ENCODE measurements at places on chromosomes 7 and 10.
A peak's percentile ranks its signal among the peaks of the same experiment; 100 is the strongest.

DNA sequence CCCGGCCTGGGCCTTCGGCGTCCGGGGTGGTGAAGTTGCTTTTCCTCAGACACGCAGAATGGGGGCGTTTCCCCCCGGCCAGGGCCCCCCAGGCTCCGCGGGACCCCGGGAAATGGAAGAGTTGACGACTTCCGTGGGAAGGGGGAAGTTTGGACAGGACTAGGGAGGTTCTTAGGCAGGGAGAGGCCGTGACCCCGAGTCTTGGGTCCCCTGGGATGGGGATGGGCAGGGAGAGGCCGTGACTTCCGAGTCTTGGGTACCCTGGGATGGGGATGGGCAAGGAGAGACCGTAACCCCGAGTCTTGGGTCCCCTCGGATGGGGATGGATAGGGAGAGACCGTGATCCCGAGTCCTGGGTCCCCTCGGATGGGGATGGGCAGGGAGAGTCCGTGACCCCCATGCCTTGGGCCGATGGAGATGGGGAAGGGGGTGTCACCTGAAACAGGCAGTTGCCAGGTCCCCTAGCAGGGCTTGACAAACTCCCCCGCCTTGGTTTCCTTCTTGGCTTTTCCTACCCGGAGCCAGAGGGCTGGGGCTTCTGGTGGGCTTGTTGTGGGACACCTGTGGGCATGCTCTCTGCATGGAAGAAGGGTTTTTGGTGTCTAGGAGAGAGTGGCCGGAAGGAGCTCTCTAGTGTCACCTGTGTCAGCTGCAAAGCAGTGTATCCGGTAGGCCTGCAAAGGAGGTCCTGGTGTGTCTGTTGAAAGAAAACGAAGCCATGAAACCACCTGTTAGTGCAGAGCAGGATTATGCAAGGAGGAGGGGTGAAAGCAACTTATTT is 1.1 kb downstream of the TRRAP start:
- peak; percentile 24 for DNase-seq

DNA sequence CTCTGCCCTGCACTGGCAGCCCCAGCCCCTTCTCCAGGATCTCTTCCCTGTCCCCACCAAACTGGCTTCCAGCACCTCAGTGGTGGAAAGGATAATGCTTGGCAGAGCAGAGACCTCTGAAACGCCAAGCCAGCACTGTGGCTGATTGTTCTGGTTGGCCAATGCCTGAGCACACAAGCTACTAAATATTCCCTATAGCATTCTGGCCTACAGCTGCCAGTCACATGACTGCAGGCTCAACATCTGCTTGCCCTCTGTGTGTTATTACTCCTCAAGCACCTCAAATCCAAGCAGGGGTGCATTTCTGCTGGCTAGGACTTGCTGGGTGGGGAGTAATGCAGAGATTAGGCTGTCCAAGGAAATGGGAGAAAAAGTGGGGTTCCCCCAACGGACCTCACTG is 6.1 kb downstream of the TBATA start:
- DNase-seq: no peak

DNA sequence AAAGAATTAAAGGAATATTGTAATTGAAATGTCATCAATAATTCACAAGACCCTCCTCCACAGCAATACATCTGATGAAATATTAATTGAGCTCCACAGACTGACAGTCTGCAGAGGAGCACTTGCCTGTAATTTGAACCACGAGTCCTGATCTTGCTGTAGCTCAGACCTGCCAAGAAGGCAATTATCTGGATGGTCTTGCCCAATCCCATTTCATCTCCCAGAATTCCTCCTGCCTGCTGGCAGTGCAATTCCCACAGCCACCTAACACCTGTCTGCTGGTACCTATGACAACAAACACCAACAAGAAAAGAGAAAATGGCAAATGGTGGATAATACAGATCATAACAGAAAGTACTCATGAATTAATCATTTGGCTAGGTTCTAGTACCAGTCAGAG is 38.5 kb downstream of the ERCC6 start:
- no peak for DNase-seq

DNA sequence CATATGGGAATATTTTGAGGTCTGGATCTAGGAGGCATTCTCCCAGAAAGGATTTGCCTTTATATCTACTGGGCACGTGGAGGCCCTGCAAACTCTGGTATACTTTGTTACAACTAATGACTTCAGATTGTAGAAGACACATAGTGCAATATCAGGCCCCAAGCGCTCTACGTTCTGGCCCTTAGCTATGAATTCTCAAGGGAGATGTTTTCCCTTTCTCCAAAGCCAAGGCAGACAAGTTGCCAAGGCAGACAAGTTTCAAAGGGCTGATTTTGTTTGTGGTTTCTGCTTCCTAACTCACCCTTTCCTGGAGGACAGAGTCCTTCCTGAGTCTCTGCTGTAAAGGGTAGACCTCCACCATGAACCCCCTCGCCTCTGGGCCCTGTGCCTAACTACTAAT is 99.4 kb upstream of the CTTNBP2 start:
- no peak for DNase-seq

- DNase-seq: no peak
These were observed 6.4 kb downstream of the MAFK start for GRCh38 chr7:1536743-1537534.

DNA sequence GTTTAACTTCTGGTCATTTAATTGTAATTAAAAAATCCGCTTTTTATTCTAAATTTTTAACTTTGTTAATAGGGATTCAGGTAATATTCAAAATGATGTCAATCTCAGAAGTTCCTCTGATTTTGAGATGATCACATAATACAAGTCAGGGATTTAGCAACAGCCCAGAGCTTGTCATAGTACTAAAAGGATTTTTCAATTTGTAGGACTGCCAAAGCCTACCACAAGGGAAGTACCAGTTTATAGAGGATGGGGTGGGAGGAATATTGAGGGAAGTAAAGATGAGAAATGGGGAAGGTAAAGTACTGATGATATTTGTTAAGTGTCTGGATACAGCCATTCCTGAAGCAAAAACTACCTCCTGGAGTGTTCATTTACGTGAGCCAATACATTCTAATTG is 278.2 kb upstream of the TEX47 start:
- DNase-seq: no peak

- no peak for DNase-seq
These were observed 31.2 kb downstream of the TSPAN14 start for GRCh38 chr10:80485076-80485945.

Data from activated T-helper 1 cell treated with anti-CD3 and anti-CD28 coated beads, Interleukin-2, amount 50 U/mL, for 16 hours (primary cell).